Left lobe of liver (tissue), 2 donors: ENCODE measurements at places on chromosomes 4 and X. TPM values are rescaled to one million over a fixed set of nuclear protein-coding genes. Genes with fewer than 3 reads are reported as not detected.

GRCh38 chr4:103497692-103498091, 222.1 kb downstream of the TACR3 start:
- DNase-seq = no peak

DNA sequence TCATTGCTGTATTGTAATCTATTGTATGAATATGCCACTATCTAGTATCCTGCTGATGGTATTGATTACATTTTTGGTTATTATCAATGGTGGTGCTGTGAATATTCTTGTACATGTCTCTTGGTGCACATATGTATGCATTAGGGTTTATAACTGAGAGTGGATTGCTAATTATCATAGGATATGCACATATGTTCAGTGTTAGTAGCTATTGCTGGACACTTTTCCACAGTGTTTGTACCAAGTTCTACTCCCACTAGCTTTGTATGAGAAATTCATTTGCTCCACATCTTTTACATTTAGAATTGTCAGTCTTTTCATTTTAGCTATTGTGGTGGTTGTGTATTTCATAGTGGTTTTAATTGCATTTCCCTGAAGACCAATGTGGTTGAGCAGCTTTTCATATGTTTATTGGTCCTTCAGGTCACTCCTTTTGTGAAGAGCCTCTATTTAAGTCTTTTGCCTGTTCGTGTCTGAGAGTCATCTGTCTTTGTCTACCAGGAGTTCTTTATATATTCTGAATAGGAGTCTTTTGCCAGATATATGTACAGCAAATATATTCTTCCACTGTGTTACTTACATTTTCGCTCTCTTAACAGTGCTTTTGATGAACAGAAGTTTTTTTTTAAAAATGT, 87.1 kb downstream of the TBC1D19 start:
- no peak for DNase-seq

DNA sequence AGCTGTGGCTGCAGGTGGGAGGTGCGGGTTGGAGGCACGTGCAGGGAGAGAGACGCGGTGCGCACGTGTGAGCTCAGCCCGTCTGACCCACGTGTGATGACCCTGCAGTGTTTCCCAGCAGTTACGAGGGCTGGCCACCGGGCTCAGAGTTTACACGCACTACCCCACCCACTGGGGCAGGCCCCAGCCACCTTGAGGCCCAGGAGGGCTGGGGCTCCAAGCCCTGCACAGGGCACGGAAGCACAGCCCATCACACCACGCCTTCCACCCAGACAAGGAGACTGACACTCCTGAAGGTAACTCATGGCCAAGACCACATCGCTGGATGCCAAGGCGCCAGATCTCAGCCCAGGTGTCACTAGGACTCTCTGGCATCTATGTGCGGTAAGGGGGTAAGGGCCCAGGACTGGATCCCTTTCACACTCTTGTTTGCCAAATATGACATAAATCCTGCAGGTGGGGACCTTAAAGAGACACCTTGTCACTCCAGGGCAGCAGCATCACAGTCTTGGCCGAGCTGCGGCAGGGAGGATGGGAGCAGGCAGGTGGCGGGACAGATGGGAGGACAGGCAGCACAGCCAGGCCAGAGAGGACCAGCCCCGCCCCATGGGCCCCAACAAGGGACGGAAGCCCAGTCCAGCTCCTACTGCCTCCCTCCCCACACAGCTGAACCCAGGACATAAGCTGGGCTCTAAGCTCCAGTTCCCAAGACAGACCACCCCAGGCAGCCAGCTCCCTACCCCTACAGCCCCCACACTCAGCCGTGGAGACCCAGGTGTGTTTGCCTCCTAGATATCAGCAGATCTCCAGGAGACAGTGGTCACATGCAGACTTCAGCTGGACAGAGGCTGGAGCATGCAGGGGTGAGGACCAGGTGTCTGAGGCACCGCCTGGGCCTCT, 56.8 kb downstream of the ZFYVE28 start:
- no peak for DNase-seq

GRCh38 chrX:86141786-86142185, 6.5 kb upstream of the DACH2 start:
- no peak for DNase-seq

Gene ASB5
- not detected for total RNA-seq

DNA sequence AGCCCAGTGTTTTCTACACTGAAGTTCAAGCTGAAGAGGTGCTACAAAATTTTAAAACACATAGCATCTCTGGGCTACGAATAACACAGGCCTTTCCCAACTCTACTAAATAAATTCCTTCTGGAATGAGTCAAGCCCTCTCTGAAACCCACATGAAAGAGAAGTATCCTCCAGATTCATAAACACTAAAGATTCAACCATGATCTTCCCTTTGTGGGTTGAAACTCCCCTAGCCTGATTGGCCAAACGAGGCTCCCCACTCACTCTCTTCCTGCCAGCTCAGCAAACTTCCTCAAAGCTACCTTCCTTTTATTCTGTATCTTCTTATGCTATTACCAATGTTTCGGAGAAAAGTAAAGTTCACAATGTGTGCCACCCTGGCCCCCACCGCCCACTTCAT, 95.4 kb downstream of the NKX6-1 start:
- DNase-seq = no peak

GRCh38 chrX:82912382-82912781, 595.7 kb upstream of the POU3F4 start:
- no peak for DNase-seq

Gene VCX
- total RNA-seq = not detected

GRCh38 chr4:92122911-92123310, 180.9 kb upstream of the GRID2 start:
- DNase-seq = no peak

Gene LONRF3
- 9.5 TPM for total RNA-seq

Gene HSFX2
- not detected for total RNA-seq

Gene UTP3
- total RNA-seq = 11.5 TPM

- DNase-seq = no peak
Measured at GRCh38 chrX:17679820-17680219, 57.5 kb upstream of the SCML1 start.

- DNase-seq = no peak
Measured at GRCh38 chr4:147950841-147951240, 219.0 kb downstream of the ARHGAP10 start.
